CD4-positive, alpha-beta memory T cell (primary cell): ENCODE measurements at places on chromosomes 7 and 10. TPM values are rescaled to one million over a fixed set of nuclear protein-coding genes. Genes with fewer than 3 reads are reported as not detected.

DNA sequence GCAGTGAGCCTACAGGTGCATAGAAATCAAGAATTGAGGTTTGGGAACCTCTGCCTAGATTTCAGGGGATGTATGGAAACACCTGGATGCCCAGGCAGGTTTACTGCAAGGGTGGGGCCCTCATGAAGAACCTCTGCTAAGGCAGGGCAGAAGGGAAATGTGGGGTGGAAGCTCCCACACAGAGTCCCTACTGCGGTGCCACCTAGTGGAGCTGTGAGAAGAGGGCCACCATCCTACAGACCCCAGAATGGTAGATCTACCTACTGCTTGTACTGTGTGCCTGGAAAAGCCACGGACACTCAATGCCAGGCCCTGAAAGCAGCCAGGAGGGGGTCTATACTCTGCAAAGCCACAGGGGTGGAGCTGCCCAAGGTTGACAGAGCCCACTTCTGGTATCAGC is 533.5 kb downstream of the GPAM start:
- DNase-seq = no peak

DNA sequence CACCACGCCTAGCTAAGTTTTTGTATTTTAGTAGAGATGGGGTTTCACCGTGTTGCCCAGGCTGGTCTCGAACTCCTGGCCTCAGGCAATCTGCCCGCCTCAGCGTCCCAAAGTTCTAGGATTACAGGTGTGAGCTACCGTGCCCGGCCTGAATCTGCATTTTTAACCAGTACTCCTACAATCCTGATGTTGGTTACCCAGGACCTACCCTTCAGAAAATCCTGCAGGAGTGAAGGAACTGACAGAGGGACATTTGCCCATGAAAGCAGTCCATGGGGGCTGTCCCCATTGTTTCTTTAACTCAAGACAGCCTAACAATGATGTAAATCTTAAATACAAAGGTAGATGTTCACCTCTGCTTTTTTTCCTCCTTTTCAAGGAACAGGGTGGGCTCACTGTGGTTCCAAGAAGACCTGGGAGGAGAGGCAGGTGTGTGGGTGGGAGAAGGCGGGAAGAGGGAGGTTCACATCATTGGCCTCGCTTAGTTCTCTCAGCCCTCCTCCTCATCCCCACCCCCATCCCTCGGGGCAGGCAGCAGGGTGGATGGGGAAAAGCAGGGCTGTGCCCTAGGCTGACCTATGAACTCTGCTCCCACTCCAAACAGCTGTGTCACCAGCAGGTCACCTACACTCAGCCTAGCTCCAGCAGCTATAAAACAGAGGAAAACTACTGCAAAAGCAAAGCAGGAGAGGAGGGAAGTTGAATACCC is 13.5 kb downstream of the LRRC20 start:
- DNase-seq = no peak

- DNase-seq = no peak
Observed at GRCh38 chr7:20240080-20240926, 23.1 kb upstream of the MACC1 start.

GRCh38 chr7:41809529-41809939 is 106.6 kb upstream of the INHBA start:
- no peak for DNase-seq

DNA sequence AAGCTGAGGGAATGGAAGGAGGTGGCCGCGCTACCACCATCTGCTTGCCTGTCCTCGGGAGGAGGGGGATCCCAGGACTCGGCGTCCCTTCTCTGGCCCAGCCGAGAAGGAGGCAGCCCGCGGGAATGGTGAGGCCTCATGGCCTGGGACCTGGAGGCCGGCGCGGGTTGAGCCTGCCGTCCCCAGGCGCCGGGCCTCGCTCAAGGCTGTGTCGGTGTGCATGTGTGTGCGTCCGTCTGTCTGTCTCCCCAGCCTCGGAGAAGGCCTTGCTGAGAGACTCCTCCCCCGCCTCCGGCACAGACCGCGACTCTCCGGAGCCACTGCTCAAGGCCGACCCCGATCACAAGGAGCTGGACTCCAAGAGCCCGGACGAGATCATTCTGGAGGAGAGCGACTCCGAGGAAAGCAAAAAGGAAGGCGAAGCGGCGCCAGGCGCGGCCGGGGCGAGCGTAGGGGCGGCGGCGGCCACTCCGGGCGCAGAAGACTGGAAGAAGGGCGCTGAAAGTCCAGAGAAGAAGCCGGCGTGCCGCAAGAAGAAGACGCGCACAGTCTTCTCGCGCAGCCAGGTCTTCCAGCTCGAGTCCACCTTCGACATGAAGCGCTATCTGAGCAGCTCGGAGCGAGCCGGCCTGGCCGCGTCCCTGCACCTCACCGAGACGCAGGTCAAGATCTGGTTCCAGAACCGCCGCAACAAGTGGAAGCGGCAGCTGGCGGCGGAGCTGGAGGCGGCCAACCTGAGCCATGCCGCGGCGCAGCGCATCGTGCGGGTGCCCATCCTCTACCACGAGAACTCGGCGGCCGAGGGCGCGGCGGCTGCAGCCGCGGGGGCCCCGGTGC is 1.3 kb downstream of the HMX3 start:
- DNase-seq = peak; percentile 33

DNA sequence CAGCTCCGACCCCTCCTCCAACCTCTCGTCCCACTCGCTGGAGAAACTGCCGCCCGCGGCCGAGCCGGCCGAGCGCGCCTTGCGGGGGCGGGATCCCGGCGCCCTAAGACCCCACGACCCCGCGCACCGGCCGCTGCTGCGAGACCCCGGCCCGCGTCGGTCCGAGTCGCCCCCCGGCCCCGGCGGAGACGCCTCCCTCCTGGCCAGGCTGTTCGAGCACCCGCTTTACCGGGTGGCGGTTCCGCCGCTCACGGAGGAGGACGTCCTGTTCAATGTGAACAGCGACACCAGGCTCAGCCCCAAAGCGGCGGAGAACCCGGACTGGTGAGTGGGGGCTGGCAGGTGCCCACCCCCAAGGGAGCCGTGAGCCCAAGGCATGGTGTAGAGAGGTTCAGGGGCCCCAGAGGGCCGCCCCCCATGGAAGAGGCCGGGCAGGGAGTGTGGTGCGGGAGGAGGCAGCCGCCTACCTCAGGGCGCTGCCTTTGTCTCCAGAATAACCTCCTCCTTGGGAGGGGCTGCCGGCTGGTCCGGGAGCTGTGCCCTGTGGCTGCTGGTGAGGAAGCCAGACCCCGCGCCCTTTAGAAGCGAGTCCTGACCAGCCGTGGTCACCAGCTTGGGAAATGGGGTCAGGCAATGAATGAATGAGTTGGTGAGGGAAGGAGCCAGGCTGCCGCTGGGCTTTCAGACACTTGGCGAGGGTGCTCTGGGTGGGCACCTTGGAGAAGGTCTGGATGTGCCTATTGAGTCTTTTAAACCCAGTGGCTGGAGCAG is 1.3 kb downstream of the FAM20C start:
- no peak for DNase-seq

DNA sequence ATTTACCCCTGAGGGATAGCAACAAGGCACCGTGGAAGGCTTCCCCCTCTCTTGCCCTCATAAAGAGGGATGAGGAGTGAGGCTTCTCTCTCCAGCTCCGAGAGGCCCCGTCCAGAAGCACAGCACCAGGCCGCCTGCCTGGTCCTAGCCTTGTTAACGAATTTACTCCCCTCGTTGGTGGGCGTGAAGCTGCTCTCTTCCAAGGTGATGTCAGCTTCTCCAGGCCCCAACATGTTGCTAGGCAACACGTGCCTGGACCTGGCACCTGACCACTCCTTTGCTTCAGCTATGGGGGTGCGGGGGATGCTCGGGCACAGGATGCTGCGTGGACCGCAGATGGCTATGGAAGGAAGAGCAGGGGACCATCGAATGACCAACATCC is 135.2 kb upstream of the MGMT start:
- no peak for DNase-seq

DNA sequence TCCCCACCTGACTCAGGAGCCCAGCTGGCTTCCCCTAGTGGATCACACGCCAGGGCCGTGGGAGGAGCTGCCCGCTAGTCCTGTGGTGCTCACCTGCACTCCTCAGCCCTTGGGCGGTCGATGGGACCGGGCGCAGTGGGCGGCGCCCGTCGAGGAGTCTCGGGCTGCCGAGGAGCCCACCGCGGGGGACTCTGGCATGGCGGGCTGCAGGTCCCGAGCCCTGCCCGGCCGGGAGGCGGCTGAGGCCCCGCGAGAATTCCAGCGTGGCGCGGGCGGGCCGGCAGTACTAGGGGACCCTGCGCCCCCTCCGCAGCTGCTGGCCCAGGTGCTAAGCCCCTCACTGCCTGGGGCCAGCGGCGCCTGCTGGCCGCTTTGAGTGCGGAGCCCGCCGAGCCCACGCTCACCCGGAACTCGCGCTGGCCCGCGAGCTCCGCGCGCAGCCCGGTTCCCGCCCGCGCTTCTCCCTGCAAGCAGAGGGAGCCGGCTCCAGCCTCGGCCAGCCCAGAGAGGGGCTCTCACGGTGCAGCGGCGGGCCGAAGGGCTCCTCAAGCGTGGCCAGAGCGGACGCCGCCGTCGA is 367.9 kb downstream of the TYW1 start:
- DNase-seq = no peak

NRCAM gene
- not detected for polyA plus RNA-seq

NPY gene
- polyA plus RNA-seq = not detected
